ENCODE measurements at places on chromosomes 11 and 22.
A peak's percentile ranks its signal among the peaks of the same experiment; 100 is the strongest.

DNA sequence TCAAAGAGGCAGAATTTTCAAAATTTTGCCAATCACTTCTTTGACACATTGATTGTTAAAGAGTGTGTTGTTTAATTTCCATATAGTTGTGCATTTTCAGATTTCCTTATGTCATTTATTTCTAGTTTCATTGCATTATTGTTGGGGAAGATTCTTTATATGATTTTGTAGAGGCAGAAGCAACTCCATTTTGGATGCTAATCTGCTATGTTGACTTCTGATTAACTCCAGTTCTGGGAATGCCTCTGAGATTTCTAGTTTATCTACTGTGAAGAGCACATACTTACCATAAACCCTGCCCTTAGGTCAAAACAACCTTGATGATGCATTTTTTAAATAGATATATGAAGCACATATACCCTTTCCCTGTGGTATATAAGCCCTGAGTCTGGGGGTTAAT is 29.5 kb upstream of the ZBED5 start:
- peaks cover 3% of the 10 kb centered on the region for H3K4me1 ChIP-seq
- H3K36me3 ChIP-seq = no peaks in the 10 kb centered on the region
- no peak for DNase-seq
- no peak overlapping the region for H3K27ac ChIP-seq
- no peak overlapping the region for H3K4me3 ChIP-seq

DNA sequence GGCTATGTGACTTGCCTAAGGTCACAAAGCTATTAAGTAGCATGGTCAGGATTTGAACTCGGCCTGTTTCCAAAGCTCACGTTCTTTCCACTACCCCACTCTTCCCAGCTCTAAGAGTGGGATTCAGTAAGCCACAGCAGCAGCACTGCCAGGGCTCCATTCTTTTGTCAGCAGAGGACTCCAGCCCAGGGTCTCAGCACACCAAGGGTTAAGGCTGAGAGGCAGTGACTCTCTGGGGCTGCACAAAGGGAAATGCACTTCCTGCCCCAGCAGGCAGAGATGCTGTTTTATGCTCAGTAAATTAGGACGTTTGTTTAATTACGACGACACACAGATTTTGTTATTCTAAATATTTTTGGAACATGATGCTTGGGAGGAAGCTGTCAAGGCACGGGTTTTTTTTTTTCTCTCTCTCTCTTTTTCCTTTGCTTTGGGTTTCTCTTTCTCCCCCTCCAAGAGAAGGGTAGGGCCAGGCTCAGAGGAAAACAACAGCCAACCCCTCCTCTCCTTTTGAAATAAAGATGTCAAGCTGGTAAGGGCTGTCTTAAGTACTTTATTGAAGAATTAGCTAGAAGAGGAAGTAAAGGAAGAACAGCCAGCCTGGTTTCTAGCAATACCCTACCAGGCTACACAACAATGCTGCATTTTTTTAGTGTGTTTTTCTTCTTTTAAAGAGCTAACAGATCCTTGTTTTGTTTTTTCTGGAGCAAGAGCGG is 2.8 kb downstream of the MYH9 start:
- H3K27me3 ChIP-seq = no peaks in the 10 kb centered on the region
- DNase-seq = no peak
- H3K27ac ChIP-seq = peak overlapping the region; percentile 97
- H3K4me1 ChIP-seq = peaks cover 43% of the 10 kb centered on the region
- H3K4me3 ChIP-seq = no peak overlapping the region
- peaks cover 11% of the 10 kb centered on the region for H3K36me3 ChIP-seq

GRCh38 chr22:20550057-20550817 is 42.8 kb downstream of the MED15 start:
- H3K4me3 ChIP-seq = no peak overlapping the region
- no peak overlapping the region for H3K27ac ChIP-seq
- no peaks in the 10 kb centered on the region for H3K27me3 ChIP-seq

- H3K36me3 ChIP-seq = no peaks in the 10 kb centered on the region
- H3K27me3 ChIP-seq = no peaks in the 10 kb centered on the region
- H3K4me1 ChIP-seq = peaks cover 14% of the 10 kb centered on the region
- no peak overlapping the region for H3K27ac ChIP-seq
These were observed 93.5 kb downstream of the GRAMD1B start for GRCh38 chr11:123523539-123523938.

DNA sequence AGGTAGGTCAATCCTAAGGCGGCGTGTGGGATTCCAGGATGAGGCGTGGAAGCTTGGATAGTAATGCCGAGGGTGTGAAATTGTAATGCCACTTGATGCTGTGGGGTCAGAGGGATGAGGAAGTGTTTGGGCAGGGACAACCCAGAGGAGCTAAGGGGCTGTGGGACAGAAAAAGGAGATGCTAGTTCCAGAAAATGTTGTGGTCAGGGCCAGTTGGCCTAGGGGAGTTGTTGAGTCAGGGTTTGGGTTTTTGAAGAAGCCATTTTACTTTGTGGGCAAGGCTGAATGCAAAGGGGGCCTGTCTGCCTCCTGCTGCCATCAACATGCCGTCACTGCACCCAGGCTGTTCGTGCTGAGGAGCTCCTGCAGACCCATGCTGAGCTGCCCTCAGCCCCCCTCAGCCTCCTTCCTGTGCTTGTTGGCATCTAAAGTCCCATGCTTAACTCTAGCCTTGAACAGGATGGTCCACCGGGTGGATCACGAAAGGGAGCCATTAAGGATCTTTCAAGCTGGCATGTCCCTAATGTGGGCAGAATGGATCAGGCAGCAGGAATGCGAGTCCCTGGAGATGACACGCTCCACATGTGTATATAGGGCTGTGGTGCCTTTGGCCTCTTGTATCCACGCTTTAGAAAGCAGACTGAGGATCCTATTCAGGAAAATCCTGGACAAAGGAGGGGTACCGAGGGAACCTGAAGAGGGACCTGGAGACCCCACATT is 2.1 kb downstream of the C11orf16 start:
- no peak overlapping the region for H3K4me3 ChIP-seq
- no peak overlapping the region for H3K27ac ChIP-seq
- H3K36me3 ChIP-seq = no peaks in the 10 kb centered on the region
- H3K27me3 ChIP-seq = no peaks in the 10 kb centered on the region
- peaks cover 17% of the 10 kb centered on the region for H3K4me1 ChIP-seq
- DNase-seq = no peak

DNA sequence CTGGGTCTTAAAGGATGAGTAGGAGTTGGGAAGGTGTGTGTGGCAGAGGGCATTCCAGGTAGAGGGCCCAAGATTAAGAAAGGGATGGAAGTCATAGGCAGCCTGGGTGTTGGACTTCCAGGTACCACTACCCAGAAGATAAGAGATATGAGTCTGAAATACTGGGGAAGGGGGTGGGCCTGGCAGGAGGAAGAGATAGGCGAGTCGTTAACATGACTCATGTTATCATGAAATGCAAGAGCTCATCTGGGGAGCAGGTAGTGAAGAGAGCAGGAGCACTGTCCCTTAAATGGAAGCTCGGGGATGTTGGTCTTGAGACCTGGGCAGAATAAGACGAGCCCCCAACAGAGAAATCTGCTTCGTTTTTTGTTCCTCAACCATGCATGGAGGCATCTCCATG is 10.2 kb downstream of the ZC3H7B start:
- H3K36me3 ChIP-seq = no peaks in the 10 kb centered on the region
- no peaks in the 10 kb centered on the region for H3K27me3 ChIP-seq

DNA sequence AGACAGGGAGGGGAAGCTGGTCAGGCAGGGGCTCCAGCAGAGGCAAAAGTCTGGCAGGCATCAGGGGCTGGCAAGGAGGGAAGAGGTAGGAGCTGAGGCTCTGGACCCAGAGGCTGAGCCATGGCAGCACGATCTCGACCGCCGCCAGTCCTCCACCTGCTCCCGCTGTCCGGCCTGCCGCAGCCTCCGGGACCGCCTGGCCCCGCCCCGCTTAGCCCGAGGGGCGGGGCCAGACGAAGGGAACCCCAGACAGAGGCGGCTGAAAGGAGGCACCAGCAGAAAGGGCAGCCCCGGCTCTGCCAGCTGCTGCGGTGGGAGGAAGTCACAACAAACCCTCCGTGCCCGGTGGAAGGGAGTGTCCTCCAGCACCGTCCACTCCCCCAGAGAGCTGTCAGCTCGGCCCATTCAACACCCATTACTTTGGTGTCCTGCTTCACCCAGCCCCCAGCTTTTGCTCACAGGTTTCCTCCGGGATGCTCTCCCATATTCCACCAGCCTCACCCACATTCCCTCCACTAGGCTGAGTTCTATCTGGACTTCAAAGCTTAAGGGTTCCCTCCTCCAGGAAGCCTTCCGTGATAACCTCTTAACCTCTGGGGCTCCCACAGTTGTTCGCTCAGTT is at the start of gene MFNG:
Gene MFNG, minus strand, starts transcription at position 161 of the 622 bp plus-strand sequence. CDS start 207 bp downstream, outside the sequence.
- H3K27me3 ChIP-seq = no peaks in the 10 kb centered on the region
- H3K4me1 ChIP-seq = peaks cover 19% of the 10 kb centered on the region
- no peaks in the 10 kb centered on the region for H3K36me3 ChIP-seq
- peak within 1 kb of the TSS; percentile 27 for H3K4me3 ChIP-seq

- H3K36me3 ChIP-seq = no peaks in the 10 kb centered on the region
- DNase-seq = no peak
- H3K4me3 ChIP-seq = no peak overlapping the region
- H3K27ac ChIP-seq = no peak overlapping the region
- peaks cover 7% of the 10 kb centered on the region for H3K4me1 ChIP-seq
- no peaks in the 10 kb centered on the region for H3K27me3 ChIP-seq
These were observed 42.9 kb downstream of the IGF2 start for GRCh38 chr11:2096011-2096918.

DNA sequence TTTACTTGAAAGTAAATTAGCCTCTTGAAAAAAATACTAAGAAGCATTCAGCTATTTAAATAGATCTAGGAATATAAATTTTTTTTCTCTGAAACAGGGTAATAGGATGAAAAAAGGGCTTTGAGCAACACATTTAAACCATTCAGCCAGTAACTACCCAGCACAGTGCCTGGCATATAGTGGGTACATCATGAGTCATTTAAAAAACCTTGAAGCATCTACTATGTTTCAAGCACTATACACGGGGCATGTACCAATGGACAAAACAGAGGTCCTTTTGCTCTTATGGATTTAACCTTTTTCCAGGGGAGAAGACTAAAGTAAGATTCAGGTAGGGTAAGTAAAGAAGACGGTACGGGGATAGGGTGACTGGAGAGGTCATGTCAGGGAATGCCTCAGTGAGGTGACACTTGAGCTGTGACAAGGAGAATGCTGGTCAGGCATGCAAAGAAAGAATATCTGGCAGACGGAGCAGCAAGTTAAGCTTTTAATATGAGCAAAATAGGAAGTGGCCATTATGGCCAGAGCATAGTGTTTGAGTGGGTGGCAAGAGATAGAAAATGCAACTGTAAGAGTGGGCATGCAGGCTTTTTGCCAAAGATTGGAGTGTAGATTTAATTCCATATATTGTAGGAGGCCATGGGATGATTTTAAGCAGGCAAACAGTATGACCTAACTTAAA is 101.1 kb downstream of the HIPK3 start:
- no peaks in the 10 kb centered on the region for H3K36me3 ChIP-seq
- H3K4me1 ChIP-seq = no peaks in the 10 kb centered on the region
- DNase-seq = no peak

GRCh38 chr11:117872975-117873827 is 3.3 kb downstream of the FXYD6 start:
- H3K4me3 ChIP-seq = no peak overlapping the region
- DNase-seq = no peak
- H3K27me3 ChIP-seq = peaks cover 39% of the 10 kb centered on the region
- no peak overlapping the region for H3K27ac ChIP-seq
- H3K36me3 ChIP-seq = no peaks in the 10 kb centered on the region

DNA sequence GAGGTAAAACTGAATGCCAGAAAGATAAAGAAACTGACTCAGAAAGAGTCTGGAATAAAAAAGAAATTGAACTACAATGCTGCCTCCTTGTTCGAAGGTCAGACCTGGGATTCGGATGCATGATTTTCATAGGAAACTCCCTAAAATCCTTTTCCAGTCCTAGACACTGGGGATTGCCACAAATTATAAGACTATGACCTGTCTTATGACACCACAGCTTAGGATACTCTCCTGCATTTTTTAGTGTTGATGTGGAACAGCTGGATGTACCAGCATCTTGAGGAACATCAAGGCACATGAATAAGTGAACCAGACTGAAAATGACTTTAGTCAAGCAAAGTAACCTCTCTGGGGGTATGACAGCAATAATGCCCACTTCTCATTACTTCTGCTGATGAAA is 9.0 kb downstream of the KIRREL3 start:
- no peak overlapping the region for H3K27ac ChIP-seq
- DNase-seq = no peak
- no peak overlapping the region for H3K4me3 ChIP-seq
- 0 out of 2 replicates have a peak, but pooled peaks cover 5% of the 10 kb centered on the region for H3K27me3 ChIP-seq
- no peaks in the 10 kb centered on the region for H3K4me1 ChIP-seq

DNA sequence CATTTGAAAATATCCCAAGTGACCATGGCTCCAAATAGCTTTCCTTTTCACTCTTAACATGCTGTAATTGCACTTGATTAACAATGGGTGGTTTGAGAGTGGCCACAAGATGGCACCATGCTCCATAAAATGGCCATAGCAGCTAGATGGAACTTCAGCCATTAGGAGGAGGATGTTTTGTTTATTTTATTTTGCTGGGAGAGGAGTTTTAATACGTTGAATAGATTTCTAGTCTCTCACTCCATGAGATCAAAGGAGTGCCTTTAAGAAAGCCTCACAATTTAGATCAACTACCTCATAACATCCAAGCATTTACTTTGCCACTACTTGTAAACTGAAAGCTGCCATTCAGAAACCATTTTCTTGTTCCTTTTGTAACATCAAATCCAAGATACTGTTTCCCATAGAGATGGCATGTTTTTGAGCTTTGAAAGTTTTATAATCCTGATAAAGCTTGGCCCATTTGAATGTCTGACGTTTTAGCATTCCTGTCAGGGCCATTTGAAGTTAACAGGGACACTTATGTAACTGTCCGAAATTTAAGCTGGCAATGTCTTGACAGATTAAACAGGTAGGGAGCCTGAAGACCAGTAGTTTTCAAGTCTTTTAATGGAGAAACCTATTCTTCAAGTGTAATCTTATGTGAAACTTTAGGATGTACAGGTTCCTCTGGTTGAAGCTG is 4.7 kb downstream of the FEN1 start:
- peak; percentile 76 for DNase-seq
- no peak overlapping the region for H3K27ac ChIP-seq
- H3K4me3 ChIP-seq = no peak overlapping the region
- 0 out of 2 replicates have a peak, but pooled peaks cover 2% of the 10 kb centered on the region for H3K4me1 ChIP-seq

DNA sequence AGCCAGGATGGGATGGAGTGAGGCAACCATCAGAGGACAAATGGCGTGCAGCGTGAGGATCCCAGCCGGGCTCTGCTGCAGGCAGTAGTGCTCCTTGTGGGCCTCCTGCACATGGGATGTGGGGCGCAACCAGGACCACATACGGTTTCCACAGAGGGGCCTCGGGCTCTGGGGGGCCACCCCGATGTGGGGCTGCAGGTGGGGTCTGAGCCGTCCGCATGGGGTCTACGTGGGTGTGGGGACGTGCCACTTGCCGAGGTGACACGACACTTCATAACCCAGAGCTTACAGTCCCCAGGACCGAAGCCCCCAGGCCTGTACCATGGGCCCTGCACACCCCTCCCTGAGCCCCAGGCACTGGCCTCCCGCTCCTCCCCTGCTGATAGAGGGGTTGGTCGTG is 10.8 kb downstream of the TTLL8 start:
- no peak for DNase-seq
- H3K4me3 ChIP-seq = no peak overlapping the region
- no peaks in the 10 kb centered on the region for H3K4me1 ChIP-seq

DNA sequence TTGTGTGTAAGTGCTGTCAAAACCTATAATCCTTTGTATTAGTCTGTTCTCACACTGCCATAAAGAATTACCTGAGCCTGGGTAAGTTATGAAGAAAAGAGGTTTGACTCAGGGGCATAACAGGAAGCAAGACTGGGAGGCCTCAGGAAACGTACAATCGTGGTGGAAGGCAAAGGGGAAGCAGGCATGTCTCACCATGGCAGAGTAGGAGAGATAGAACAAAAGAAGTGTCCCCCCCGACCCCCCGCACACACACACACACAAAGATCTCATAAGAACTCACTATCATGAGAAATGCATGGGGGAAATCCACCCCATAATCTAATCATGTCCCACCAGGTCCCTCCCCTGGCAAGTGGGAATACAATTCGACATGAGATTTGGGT is 2.3 kb upstream of the USP28 start:
- no peaks in the 10 kb centered on the region for H3K4me1 ChIP-seq
- H3K27ac ChIP-seq = no peak overlapping the region
- no peaks in the 10 kb centered on the region for H3K36me3 ChIP-seq
- DNase-seq = no peak

Measured in HCT116 (cell line).